ENCODE measurements at places on chromosomes 13 and 19.

DNA sequence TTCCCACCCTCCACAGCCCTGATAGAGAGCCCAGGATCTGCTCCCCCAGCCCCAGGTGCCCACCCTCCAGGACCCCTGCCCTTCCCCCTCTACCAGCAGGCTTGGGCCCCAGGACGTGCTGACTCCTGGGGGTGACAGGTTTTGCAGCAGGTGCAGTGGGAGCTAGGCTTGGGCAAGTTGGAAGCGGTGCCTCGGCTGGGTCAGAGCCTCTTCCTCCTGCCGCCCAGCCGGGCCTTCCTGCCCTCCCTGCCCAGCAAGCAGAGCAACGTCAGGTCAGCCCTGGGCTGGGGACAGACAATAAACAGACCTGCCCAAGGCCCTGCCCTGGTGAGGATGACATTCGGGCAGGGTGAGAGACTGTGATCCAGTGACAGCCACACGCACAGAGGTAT is 9.2 kb upstream of the NCCRP1 start:
- no peak for DNase-seq

GRCh38 chr13:101298517-101298916 is 117.8 kb downstream of the NALCN start:
- no peak for DNase-seq

DNA sequence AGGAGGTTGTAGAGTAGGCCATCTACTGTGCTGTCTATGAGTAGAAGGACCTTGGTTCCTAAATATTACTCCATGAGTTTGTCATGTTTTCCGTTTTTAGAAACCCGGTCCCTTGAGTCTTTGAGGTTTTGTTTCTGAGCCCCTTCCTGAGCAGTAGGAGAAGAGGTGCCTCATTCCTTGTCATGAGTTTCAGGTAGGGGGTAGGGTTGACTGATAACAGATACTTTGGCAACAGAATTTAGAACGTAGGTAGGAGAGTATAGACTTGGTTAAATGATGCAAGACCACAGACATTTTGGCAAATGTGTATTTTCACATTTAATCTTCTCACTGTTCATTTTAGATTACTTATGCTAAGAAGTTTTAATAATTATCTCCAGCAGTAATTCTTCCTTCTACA is 24.6 kb downstream of the LMO7 start:
- DNase-seq = no peak

DNA sequence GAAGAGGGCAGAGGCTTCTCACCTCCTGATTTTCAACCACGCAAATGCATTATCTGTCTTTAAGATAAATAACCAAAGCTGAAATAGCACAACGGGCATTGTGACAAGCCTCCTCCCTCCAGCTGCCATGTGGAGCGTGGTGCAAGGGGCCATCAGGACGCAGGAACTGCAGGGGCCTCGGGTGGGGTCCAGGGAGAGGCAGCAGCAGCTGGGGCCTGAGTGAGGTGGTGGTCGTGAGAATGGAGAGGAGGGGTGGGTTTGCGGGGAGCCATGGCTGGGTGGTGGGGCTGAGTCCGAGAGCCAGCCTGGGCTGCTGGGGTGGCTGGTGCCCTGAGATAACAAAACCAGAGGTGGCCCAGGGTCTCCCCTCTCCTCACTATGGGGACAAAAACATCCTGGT is 66.0 kb downstream of the EPS15L1 start:
- no peak for DNase-seq

DNA sequence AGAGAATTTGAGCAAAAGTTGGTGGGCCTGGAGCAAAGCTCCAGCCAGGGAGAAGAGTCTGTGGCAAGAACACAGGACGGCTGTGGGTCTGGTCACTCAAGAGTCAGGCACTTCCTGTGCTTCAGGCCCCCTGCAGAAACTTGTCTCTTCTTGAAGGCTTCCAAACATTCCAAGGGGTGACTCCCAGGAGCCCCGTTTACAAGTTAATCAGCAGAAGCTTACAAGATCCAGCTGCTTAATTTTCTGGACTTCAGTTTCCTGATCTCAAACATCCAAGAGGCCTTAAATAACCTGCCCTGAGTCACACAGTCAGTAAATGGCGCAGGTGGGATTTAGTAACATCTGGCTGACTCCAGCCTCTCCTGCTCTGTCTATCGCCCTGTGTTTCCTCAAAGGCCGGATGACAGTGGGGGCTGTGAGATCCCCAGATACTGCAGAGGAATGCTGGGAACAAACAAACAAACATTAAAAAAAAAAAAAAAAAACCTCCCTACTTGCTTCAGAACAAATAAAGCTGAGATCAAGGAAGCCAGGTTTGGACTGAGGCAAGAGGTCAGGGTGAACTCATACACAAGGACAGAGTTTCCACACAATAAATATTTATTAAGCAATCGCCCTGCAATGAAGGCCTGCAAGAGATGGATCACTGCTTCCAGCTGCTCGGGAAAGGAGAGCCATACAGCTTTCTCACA is 175.4 kb upstream of the RFC3 start:
- DNase-seq = no peak

DNA sequence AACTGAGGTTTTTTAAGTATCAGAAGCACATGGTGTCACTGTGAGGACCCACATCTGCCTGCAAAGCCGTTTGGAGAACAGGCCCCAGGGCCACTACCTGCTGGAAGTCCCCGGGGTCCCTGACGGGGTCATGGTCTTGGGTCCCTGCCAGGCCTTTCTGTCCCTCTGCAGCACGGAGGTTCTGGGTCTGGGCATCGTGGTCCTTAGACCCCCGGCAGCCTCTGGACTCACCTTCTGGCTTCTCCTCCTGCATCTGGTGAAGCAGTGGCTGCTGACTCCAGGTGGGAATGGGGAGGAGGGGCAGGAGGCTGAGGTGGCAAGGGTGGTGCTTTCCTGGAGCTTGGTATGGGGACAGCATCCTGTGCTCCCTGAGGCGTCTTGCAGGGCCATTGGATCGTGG is 198.6 kb downstream of the TEX29 start:
- no peak for DNase-seq

DNA sequence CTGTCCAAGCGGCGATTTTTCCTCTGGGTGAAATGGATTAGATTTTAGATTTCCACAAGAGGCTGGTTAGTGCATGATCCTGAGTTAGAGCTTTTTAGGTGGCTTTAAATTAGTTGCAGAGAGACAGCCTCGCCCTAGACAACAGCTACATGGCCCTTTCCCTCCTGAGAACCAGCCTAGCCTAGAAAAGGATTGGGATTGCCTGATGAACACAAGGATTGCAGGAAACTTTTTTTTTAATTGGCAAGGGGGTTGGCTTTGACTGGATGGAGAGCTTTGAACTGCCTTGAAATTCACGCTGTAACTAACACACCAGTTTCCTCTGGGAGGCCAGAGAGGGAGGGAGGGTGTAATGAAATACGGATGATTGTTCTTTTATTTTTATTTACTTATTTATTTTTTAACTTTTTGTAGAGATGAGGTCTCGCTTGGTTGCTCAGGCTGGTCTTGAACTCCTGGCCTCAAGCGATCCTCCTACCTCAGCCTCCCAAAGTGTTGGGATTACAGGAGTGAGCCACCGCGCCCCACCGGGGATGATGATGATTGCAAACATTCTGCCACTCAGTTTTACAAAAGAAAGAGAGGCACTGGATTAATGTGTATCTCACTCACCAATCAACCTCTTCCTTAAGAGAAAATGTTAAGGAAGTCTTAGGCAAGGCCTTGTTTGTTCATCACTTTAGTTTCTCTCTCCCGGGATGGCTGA is 1.9 kb downstream of the LDLR start:
- peak; percentile 25 for DNase-seq

- DNase-seq = no peak
Measured at GRCh38 chr19:30371960-30372824, at the start of gene ZNF536. TSS of gene ZNF536 (plus strand) at chr19:30372384. CDS start at chr19:30443563, 71,179 bp downstream.

- DNase-seq = no peak
Measured at GRCh38 chr13:92671821-92672220, 554.8 kb upstream of the GPC6 start.

- no peak for DNase-seq
Measured at GRCh38 chr13:31067416-31068118, 94.1 kb downstream of the HSPH1 start.

DNA sequence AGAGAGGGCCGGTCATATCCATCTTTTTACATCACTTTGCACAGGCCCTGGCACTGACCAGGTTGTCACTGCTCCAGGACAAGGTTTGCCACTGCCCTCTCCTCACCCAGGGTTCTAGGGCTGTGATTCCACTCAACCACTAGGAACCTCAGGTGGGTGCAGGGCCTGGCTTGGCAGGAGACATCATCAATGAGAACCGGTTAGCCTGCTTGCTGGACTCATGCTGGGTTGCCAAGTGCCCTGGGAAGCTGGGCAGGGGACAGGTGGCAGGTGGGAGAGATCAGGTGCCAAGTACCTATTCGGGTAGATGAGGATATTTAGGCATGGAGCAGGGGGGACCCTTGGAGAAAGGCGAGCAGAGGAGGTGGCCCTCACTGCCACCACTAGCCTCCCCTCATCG is 4.2 kb upstream of the CERS4 start:
- peak; percentile 43 for DNase-seq

GRCh38 chr13:111532111-111532510 is 211.7 kb downstream of the TEX29 start:
- DNase-seq = no peak

- no peak for DNase-seq
Measured at GRCh38 chr13:98370806-98371515, 193.9 kb upstream of the RNF113B start.

- DNase-seq = no peak
Measured at GRCh38 chr19:33864311-33864850, 67.7 kb downstream of the KCTD15 start.

DNA sequence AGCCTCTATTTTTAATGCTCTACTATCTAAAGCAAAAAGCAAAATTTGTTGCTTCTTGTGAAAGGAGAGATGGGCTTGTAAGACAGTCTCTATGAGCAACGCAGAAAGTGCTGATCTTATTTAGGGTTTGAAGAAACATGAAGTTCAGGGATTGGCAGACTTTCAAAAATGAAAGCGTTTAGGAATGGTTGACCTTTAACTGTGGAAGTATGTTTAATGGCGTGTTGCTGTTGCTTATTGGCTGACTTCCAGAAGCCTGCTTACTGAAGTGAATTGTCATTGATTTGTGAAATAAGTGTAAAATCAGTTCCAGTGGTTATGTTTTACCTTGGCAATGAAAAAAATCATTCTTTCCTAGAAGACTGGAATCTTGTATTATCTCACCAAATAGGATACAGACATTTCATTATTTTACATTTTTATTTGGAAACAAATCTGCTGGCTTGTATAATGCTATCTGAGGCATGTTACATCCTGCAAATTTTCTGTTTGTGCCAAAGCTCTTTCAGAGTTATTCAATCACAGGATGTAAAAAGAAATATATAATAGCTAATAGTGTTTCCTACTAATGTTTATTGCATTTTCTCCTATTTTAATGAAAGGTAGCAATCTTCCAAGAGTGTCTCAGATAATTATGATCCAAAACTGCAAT is 221.3 kb upstream of the SLITRK6 start:
- peak; percentile 60 for DNase-seq

DNA sequence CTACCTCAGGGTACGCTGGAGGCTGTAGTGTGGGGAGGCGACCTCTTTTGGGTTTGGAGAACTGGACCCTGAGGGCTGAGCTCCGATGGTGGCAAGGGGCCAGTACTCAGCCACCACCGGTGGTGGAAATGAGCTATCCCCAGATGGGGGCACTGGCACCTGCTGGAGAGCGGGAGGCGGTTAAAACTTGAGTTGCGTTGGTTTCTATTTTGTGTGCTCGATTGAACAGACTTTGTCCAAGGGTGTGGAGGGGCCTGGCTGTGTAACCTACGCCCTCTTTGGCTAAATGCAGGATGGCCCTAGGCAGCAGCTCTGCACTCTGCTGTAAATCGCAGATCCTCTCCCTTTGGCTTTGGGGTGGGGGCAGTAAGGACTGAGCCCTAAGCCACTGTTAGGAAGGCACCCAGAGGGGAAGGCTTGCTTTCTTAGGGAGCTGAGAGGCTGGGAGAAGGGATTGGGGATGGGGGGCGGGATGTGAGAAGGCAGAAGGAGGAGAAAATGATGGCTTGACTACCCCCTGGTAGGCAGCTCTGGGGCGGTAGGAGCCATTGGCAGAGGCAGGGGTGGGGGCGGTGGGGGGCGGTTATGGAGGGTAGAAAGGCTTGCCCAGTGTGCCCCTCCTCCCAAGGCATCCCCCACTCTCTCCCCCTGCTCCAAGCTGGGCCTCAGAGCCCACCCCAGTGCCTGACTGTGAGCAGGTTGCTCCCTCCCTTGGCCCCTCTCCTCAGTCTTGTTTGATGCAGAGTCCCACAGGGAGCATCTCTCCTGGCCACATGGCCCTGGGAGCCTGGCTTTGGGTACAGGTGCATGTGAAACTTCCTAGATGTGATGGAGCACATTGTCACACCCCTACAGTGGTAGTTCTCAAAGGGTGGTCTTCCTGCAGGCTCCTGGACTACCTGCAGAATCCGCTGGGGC is 5.0 kb downstream of the VSTM2B start:
- no peak for DNase-seq

GRCh38 chr13:84569366-84569765 is 687.1 kb upstream of the SLITRK1 start:
- DNase-seq = no peak

DNA sequence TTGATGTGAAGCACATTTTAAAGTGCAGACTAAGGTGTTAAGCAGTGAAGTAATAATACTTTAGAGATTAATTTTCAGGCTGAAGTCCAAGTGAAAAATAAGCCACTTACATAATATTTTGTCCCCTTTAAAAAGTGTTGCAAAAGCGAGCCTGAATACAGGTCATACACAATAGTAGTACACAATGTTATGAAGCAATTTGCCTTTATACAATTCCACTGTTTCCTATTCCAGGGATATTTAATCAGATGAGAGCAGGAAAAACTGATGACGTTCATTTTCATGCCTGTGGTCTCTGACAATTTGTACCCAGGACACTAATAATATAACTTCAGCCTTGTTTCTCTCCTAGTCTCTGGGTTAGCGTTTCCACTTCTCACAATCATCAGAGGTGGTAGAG is 916.7 kb downstream of the PCDH9 start:
- no peak for DNase-seq

- no peak for DNase-seq
Measured at GRCh38 chr19:54804101-54804500, 691 bp downstream of the KIR2DL4 start.

DNA sequence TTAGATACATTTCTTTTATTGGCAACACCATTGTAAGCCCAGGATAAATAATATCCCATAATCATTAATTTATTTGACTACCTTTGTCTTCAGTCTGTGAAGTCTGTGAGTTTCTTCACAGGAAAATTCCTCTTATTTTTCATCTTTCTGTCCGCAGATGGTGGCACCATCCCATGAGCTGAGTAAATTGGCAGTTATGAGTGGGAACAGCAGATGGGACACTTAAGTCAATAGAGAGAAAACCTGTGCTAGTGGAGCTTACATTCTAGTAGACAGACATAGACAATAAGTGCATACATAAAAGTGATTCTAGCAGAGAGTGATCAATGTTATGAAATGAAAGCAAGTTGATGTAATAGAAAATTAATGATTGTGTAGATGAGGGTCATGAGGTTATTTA is 638.2 kb upstream of the MIR17HG start:
- DNase-seq = no peak

DNA sequence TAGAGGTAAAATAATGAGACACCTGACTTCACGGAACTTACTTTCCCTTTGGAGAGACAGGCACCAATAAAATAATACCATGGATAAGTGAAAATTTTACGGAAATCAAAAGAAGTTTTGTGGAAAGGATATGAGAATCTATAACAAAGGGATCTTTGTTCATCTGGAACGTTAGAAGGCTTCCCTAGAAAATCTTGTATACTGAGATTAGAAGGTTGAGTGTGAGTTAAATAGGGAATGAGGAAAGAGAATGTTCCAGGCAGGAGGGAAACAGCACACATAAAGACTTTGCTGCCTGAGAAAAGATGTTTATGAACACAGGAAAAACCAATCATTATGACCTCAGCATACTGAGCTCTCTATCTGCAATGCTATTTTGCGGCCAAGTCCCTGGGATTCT is 19.6 kb upstream of the RAP2A start:
- DNase-seq = no peak

GRCh38 chr13:90154311-90154960 is 1193.1 kb upstream of the MIR17HG start:
- DNase-seq = no peak
